Activated CD4-positive, alpha-beta T cell treated with anti-CD3 and anti-CD28 coated beads, Interleukin-2, amount 10 ng/mL, durations not matched to agents 7 days and 5 days (primary cell): ENCODE measurements at places on chromosomes 2 and 18. TPM values are rescaled to one million over a fixed set of nuclear protein-coding genes. Genes with fewer than 3 reads are reported as not detected.

The ATP6V1B1 gene
- total RNA-seq, result not detected

The GPAT2 gene
- total RNA-seq, result 3.3 TPM

The SKOR2 gene
- not detected for total RNA-seq

The CFAP65 gene
- not detected for total RNA-seq

The OR6B2 gene
- not detected for total RNA-seq
